ENCODE measurements at places on chromosomes 5 and 9.

DNA sequence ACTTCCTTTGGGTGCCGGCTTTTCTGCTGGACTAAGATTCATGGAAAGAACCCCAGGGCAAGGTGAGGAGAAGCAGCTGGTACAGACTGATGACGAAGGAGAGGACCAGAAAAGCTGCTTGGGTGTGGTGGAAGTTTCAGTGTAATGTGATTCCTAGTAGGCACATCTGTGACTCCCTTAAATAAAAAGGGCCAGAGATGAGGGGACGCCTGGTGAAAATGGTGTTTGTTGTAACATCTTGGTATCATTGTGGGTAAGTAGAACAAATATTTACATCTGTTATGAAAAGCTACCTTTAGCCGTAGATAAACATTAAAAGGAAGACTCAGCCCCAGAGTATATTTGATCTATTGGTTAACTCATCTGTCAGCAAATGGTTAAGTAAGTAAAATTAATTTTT, 33.8 kb downstream of the OTULINL start:
- DNase-seq = no peak

- no peak for DNase-seq
These were observed 1019.8 kb upstream of the CDH18 start for GRCh38 chr5:21007781-21008180.

DNA sequence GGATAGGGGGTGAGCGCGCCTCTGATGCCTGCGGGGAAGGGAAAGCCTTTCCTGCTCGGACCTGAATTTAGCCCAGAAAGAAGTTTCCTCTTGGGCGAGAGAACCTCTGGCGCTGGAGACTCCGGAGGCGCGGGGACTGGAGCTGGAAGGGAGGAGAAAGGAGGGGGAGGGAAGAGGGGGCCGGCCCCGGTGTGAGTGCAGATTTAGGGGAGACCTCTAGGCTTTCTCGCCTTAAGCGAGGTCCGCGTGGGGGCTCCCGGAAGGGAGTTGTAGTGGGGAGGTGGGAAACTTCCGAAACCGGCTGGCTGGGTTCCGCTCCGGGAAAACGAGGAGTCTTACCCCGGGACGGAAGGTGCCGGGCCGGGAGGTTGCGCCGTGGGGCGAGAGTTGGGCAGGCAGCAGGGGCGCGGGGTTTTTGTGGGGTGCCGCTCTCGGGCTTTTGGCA, 1.3 kb downstream of the PCSK5 start:
- no peak for DNase-seq

- DNase-seq = no peak
These were observed 143.6 kb downstream of the BOD1 start for GRCh38 chr5:173472784-173473278.

DNA sequence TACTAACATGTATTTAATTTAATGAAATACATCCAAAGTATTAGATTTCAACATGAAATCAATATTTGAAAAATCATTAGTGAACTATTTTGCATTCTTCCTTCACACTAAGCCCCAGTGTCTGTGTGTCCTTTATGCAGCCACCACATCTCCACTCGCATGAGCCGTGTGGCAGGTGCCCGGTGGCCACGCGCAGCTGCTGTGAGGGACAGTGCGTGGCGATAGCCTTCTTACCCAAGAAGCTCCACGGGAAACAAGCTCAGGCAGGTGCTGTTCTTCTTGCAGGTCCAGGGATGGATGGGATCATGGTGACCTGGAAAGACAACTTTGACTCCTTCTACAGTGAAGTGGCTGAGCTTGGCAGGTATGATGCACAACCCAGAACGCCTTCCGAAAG, 79.3 kb upstream of the OTULINL start:
- DNase-seq = no peak

GRCh38 chr5:57802131-57802530, 319.5 kb upstream of the ACTBL2 start:
- no peak for DNase-seq

DNA sequence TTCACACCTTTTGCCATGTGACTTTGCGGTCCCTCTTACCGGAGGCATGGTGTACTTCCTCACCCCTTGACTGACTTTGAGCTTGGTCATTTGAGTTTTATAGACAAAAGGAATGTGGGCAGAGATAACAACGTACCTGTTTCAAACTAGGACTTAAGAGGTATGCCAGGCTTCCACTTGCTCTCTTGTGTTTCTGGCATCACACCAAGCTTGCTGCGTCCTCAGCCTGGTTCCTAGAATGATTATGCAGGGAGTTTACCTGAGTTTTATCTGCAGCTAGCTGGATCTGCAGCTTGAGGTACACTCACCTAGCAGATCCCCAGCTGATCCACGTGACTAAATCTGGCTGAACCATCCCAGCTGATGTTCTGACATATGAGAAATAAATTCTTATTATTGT, 66.2 kb downstream of the PLK2 start:
- DNase-seq = no peak

DNA sequence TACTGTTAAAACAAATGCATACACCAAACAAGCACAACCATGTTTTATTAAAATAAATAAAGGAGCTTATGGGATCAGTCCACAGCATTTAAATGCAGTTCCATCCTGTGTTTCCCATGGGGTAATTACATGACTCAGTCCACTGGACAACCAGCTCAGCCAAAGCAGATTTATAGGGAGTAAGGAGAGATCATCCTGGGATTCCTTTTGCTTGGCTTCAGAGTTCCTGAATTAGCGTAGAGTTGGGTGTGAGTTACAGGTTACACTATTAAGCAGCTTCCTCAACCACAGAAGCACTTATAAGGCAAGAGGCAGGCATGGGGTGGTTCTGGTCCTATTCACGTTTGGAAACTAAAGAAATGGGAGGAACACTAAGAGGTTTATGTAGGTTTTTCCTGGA, 381.1 kb upstream of the ACTBL2 start:
- DNase-seq = no peak

DNA sequence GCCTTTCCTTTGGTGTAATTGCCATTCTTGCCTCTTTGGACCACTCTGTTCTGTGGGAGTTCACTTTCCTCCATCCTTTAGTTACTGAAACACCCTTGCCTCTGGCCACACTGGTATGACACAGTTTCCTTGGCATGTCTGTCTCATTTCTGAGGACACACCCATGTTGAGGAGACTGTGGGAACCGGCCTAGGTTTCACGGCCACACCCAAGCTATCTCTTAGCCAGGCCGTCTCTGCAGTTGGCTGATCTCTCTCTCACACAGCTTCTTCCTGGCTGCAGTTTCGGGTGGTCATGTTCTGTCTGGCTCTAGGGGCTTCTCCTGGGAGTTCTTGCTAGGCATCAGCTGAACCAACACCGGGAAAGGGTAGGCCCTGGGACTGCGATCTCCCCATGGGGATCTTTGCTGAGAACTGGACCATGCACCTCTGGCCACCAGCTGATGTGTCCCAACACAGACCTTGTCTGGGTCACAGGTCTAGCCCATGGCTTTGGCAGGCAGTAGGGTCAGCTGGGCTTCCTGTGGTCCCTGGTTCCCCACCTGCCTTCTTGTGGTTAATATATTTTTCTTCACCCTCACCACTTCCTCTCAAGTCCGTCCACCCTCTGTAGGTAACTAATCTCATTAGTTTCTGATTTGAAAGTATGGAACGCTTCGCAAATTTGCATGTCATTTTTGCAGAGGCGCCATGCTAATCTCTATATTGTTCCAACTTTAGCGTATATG, 24.9 kb downstream of the ARHGEF37 start:
- DNase-seq = no peak

DNA sequence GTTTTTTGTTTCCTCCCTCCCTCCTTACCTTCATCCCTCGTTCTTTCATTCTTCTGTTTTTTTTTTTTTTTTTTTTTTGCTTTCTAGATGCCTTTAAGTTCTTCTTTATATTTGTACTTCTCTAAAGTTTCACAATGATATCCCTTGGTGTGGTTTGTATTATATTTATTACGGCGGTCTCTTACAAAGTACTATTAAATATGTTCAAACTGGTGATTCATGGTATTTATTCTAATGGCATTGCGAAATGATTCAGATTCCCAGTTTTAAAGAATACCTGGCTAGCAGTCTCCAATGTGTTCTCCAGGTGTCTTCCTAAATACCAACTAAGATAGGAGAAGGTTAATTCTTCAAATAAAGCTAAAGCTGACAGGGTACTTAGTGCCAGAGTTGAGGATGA, 690.1 kb upstream of the COX7C start:
- DNase-seq = no peak

GRCh38 chr9:129284607-129285291, 106.7 kb upstream of the IER5L start:
- DNase-seq = no peak

DNA sequence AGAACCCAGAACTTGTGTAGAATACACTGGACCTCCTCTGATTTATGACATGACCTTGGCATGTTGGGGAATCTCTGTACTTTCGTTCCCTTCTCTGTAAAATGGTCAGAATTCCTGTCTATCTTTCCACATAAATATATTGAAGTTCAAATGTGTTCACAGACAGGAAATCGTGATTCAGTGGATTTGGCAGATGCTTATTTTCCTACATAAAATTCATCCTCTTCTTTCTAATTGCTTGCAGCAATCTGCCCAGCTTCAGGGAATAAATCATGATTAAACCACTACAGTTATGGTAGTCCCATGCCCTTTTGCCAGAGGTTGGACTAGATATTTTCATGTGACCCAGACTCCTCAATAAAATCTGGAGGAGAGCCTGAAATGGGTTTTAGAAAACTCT, 52.1 kb upstream of the ARL15 start:
- DNase-seq = no peak
